CD4-positive, alpha-beta T cell treated with Interleukin-1 beta for 1 hour (primary cell): ENCODE measurements at places on chromosomes 12 and 14.

DNA sequence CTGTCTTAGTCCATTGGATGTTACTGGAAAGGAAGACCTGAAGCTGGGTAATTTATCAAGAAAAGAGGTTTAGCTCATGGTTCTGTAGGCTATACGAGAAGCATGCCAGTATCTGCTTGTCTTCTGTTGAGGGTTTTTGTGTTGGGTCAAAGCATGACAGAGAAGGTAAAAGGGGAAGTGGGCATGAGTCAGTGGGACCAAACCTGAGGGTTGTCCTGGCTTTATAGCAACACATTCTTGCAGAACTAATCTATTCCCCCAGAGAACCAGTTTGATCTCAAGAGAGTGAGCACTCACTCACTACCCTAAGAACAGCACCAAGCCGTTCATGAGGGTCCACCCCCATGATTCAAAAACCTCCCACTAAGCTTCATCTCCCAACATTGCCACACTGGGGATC lies 19.0 kb upstream of the KRAS start:
- peak; percentile 31 for DNase-seq

- no peak for DNase-seq
These were observed 2.5 kb downstream of the OR6C76 start for GRCh38 chr12:55428331-55429243.

DNA sequence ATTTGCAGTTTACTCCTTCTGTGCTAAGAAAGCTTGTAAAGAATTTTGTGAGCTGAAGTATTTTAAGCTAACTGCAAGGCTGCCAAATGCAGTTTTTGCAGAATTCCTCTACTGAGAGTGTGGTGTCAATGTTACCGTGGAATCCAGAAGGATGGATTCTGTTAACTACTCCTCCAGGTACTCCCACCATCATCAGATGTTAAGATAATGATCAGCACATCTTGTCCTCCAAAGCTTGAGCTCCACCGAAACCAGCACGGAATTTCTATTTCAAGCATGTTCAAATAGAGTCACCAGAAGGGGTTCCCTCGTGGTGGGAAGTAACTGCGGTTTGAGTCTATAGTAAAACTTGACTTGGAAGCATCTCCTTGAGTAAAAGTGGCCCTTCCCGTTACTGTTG lies 64.3 kb upstream of the CDKN3 start:
- DNase-seq, result no peak

DNA sequence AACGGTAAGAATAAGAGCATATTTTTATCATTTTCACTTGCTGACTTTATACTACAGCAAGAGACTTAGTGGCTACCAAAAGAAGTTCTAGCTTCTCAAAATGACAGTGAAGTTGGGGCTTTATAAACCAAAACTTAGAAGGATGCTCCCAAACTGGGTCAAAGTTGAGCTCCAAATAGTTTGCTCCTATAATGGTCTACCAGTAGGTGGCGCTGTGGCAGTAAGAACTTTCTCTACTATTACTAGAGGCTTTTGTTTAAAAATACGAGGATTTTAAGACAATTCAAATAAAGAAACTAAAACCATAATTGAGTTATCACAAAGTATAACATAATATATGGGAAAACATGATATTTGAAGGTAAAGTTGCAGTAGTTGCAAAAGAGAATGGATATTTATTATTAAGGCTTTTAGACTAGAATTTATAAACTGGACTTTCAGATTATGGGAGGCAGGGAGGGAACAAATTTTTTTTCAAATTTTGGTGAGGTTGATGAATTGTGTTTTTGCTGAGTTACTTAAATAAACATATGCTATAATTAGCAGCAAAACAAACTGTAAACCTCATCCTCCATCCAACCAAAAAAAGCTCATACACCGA lies 75.0 kb downstream of the TGFB3 start:
- peak; percentile 45 for DNase-seq

DNA sequence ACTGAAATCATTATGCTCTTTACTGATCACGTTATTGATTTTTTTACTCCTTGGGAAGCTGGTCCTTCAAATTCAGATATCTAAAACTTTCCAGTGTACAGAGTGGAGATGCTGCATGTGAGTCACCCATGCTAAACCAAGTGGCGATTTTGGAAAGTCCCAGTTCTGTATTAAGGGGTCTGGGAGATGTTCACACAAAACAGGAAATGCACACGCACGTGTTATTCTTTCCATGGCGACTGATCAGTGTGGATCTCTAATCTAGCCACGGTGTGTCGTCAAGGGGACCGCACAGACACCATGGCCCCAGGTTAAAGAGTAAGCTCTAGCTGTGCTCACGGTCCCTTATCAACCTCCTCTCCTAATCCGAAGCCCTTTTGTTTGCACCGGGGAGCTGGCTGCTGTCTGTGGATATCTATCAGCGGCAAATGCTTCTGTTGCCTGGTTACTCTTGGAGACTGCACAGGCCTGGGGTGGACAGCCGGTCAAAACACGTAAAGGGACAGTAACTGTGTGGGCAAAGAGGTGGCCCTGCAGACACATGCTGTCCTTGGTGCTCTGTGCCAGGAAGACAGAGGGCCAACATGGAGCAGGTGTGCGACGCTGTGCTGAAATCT lies 96.6 kb downstream of the RIMBP2 start:
- DNase-seq, result no peak

DNA sequence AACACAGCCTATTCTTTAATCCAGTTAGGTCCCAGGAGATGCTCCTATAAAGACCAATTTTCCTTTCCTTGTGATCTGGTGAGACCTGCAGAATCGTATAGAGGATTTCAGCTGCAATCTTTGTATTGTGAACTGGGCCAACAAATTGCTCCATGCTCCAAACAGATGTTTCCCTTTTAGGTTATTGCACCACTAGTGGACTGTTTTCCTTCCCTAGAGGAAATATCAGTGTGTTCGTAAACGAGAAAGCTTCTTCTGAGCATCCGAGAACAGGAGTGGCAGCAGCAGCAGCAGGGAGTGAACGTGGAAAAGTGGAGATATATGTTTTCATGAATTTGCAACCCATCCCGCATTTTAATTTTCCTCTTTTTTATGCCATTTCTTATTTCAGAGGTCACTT lies 344.1 kb upstream of the PDE3A start:
- DNase-seq, result no peak
